ENCODE measurements at places on chromosomes 11 and 22.

- DNase-seq = no peak
Measured at GRCh38 chr11:27200779-27201453, 160.3 kb downstream of the BBOX1 start.

GRCh38 chr22:34129691-34130486 is 209.6 kb upstream of the LARGE1 start:
- DNase-seq = no peak

GRCh38 chr11:101840704-101841103 is 74.1 kb upstream of the CEP126 start:
- DNase-seq = no peak

DNA sequence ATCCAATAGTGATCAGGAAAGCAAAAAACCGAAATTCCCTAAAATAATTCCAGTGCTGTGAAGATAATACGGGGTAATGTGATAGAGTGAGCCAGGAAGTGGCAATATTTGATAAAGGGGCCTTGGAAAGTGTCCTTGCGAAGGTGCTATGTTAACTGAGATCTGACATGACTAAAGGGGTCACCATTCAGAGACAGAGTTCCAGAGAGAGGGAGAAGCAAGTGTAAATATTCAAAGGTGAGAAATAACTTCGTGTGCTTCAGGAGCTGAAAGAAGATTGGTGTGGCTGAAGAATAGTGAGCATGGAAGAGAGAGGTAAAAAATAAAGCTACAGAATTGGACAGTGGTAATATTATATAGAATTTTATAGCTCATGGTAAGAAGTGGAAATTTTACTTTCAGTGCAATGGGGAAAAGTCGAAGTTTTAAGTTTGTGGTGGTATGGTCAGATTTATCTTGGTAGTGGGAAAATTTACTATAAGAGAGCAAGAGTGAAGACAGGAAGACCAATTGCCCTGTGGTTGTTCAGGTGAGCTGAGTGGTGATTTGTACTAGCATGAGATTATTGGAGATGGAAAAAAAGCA is 164.5 kb downstream of the JRKL start:
- no peak for DNase-seq
